ENCODE measurements at places on chromosomes 3 and 15.

DNA sequence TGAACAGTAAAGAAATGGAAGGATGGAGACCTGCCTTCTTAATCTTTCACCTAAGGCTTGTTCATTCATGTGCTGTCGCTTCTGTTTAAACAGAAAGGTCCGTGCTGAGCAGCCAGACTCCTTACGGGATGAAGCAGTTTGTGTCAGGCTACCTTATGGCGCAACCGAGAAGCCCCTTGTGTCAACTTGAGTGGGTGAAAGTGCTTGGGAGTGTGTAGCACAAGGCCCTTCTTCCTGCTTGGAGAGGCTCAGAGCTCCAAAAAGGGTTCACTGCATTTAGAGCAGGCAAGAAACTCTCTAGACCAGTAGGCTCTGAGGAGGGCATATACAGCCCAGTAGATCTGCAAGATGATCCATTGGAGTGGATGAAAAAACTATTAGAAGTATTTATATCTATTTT is 16.0 kb downstream of the CAPN3 start:
- DNase-seq: no peak

DNA sequence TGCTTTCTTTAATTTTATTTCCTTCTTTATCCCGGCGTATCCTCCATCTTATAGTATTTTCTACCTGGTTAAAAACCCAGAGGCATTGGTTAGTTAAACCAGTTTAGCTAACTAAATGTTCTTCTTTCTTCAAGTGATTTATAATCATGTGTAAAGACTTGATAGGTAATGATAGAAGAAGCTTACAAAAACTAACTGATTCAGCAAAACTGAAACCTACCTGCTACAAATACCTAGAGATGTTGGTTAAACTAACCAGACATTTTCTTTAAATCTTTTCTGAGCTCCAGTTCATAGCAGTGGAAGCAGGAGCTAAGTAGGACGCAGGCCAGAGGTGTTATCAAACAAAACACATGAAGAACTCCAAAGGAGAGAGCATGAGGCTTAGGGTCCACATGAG is 44.8 kb downstream of the LEO1 start:
- no peak for DNase-seq

GRCh38 chr15:50881121-50882048 is 27.1 kb upstream of the AP4E1 start:
- no peak for DNase-seq

- DNase-seq: no peak
Measured at GRCh38 chr3:17752436-17752835, 10.0 kb upstream of the TBC1D5 start.

DNA sequence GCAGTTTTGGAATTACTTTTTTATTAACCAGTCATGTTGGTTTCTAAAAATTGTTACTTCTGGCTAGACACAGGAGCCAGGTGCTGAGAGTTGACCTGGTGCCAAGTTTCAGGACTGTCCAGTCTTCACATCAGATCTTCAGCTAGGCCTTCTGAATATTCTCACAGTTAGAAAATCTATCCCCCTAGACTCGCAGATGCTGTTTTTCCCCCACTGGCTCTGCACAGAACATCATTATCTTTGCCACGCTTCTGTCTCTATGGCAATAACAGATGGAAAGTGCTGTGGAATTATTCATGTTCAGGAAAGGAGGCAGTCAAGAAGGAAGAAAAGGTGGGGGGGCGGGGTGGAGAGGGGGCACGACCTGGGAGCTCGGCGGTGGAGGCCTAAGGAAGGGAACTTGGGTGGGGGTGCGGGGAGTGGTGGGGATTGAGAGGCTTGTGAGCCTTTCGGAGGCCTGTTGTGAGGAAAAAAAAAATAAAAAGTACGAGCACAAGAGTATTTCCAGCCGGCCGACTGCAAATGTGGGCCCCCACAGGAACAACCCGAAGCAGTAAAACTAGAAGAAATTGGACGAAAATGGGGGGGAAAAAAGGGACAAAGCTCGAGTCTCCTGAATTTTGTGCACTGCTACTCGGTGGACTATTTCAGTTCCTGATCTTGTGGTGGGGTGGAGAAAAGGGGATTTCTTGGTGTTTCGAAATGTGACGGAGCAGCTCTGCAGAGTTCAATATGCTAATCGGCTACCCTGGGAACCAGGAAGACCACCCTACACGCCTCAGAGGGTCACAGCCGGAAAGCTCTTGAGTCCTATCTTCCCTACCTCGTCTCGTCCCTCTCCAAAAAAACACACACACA is 1.5 kb upstream of the SKIL start:
- peak; percentile 83 for DNase-seq

GRCh38 chr3:126954141-126954842 is 28.6 kb upstream of the PLXNA1 start:
- no peak for DNase-seq

DNA sequence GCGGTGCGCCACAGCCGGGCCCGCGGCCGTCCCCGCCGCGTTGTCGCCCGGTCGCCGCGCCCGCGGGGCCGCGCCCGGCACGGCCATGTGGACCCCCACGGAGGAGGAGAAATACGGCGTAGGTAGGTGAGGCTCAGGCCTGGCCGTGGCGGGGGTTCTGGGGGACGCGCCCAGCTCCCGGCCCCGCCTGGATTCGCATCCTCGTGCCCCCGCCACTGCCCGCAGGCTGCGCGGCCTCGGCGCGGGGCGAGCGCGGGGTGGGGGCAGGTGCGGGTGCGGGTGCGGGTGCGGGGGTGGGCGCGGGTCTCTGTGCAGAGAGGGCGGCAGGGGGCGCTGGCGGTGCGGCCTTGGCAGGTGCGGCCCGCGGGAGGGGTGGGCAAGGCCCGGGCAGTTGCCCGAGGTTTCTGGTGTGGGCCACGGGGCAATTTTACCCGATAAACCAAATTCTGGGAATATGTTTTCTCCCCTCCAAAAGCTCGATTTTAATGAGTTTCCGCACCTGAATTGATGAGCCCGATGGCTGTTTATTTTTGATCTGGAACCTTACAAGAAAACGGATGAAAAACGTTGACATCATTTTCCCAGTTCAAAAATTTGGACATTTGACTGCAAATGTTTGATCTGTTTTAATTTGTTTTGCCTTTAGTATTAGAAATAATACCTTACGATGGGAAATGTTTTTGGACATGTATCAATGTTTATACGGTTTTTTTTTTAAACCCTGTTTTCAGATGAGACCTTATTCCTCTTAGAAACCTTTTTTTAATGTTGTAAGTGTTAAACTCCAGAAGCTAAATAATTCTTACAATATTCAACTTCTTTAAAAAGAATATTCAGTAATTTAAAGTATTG is 678 bp downstream of the DOCK3 start:
- DNase-seq: peak; percentile 66

GRCh38 chr3:48407542-48408099 is 22.3 kb downstream of the PLXNB1 start:
- DNase-seq: no peak

- DNase-seq: peak; percentile 23
Measured at GRCh38 chr3:46663591-46664135, 29.8 kb downstream of the ALS2CL start.

DNA sequence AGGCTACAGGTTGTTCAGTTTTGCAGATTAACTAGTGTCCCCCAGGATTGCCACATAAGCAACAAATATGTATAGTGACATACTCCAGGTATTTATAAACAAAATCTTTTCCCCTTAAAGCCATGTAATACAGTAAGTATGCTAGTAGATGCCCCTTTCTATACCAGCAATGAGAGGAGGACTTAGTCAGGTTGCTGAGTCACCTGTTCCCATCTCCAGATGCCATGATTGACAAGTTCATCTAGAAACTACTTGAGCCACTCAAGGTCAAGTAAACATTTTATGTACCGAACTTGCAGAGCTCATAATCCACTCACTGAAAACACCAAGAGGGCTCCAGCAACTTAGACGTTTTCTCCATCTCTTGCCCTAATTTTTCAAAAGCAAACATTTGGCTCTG is 18.2 kb downstream of the SLC9A9 start:
- no peak for DNase-seq

- no peak for DNase-seq
Measured at GRCh38 chr3:126460381-126460780, 15.3 kb downstream of the ZXDC start.

DNA sequence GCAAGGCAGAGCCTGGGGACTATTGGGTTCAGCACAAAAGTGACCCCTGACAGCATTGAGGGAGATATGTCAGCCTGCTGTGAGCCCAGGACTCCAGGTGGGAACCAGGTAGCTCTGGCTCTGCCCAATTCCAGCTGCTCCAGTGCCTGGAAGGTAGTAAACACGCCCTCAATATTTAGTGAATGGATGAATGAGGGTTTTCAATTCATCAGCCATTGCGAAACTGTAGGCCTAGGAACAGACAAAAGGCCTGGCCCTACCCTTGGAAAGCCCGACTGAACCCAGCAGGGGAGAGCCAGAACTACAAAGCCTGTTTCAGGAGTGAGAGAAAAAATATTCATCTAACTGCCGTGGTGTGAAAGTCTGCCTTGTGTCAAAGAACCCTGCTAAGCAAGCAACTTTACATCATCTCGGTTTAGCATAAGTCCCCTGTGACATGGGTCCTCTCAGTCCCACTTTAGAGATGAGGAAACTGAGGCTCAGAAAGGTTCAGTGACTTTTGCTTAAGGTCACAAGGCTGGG is 8.1 kb upstream of the CSK start:
- no peak for DNase-seq

GRCh38 chr3:13336592-13336991 is 83.5 kb downstream of the NUP210 start:
- no peak for DNase-seq

GRCh38 chr3:14719006-14719405 is 44.1 kb downstream of the C3orf20 start:
- DNase-seq: no peak

- DNase-seq: peak; percentile 22
Measured at GRCh38 chr3:190258634-190259033, 63.6 kb downstream of the CLDN1 start.

DNA sequence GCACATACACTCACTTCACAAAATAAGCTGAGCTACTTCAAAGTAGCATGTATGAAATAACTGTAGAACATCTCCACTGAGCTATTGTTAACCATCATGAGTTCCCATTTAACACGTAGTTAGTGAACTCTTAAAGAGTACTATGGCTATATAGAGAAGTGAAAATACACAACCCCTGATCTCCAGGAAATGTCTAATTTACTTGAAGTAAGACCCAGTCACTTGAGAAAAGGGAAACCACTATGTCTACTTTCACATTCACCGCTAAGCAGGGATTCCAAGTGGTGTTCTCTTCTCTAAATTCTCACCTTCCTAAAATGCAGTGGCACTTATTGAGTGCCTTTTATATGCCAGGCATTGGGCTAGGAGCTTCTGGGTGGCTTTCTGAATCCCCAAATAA is 35.0 kb upstream of the COLQ start:
- DNase-seq: no peak

DNA sequence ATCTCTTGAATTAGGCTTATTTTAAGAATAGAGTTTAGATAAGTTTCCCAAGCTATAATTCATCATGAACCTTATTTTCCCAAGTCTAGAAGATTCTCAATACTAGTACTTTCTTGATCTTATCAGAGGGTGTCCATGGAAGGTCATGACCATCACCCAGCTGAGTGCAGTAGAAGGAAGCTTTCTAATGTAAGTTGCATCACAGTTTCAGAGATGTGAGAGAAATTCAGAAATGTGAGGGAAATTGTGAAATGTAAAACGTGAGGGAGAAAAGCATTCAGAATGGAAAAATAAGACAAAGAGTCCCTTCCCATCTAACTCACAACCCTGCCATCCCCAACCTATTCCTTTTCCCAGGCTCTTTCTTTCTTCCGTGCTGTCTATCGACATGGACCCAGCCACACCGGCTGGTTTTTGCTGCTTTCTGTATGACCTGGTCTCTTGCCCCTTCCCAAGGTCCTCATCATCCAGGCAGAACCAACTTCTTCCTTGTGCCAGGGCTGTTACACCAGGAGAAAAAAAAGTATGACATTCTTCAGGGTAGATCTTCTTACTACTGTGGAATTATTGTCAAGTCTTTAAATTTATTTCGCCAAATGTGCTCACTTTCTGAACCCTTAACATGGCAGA is 6.7 kb downstream of the CAPN3 start:
- DNase-seq: no peak

DNA sequence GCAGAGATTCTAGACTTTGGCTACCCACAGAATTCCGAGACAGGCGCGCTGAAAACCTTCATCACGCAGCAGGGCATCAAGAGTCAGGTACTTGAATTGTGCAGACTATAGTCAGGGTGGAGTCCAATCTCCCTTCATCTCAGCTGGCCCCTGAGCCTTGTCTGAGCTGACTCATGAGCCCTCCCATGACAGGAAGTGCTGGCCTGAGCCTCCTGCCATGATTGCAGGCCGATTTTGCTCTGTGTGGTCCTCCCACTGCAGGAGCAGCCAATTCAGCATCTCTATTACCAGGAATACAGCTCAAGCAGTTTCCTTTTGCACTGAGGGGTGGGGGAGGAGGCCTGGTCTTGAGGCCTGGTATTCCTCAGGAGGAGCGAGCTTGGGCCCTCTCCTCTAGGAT is 5.5 kb downstream of the AP2M1 start:
- DNase-seq: no peak

DNA sequence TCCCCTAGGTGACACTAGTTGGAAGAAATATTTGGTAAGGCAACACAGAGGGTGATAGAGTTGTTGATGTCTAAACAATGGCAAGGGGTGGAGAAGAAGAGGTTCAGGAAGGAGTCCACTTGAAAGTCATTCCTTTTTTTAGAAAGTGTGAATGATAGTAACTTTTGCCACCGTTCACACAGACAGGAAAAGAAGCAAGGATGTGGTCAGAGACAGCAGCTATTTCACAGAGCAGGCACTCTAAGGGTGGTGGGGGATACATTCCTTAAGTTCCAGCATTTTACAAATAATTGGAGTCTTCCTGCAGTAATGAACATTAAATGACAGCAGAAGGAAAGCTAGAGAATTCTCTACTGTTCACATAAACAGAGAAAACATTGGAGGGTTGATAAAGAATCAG is 75.4 kb upstream of the ZNF385D start:
- DNase-seq: no peak

GRCh38 chr15:27723821-27724220 is 375.3 kb downstream of the OCA2 start:
- DNase-seq: no peak

DNA sequence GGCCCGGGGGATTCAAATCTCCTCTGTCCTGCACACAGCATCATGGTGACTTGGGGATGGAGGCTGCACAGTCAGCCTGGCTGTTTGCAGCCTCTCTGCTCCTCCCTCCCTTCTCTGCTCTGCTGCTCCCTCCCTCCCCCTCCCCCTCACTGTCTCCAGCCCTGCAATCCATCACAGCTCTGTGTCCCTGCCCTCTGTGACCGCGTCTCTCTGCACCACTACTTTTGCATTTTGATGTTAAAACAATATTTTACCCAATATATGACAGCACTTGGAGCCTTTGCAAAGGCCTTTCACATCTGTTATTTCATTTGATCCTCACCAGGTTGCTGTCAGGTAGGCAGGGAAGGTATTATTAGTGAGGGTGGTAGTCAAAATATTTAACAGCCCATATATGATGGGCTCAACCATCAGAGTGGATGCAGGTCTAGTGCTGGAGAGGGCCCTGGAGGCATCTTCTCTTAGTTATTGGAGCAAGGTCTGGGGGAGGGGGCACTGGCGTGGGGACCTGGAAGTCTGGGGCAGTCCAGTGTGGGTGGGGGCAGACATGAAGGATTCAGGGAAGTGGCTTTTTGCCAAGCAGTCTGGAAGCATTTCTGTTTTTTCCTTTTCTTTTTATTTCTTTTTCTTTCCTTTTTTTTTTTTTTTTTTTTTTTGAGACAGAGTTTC is 16.3 kb upstream of the VPS8 start:
- peak; percentile 52 for DNase-seq
